ENCODE measurements at places on chromosomes 5 and 9.

- DNase-seq = no peak
Measured at GRCh38 chr9:108070861-108071260, 581.3 kb upstream of the KLF4 start.

- DNase-seq = no peak
Measured at GRCh38 chr5:67077296-67077695, 119.3 kb downstream of the CD180 start.

GRCh38 chr9:81141961-81142360 is 547.4 kb downstream of the TLE1 start:
- no peak for DNase-seq

GRCh38 chr5:176817841-176818377 is 7.5 kb downstream of the UNC5A start:
- no peak for DNase-seq

GRCh38 chr5:116411101-116411571 is 163.5 kb downstream of the SEMA6A start:
- no peak for DNase-seq

All from activated CD4-positive, alpha-beta T cell treated with anti-CD3 and anti-CD28 coated beads, Interleukin-2, amount 50 U/mL, for 1 hour (primary cell).